ENCODE measurements at places on chromosomes 2 and 18.
A peak's percentile ranks its signal among the peaks of the same experiment; 100 is the strongest.

- no peak for DNase-seq
Measured at GRCh38 chr2:38409156-38410102, 32.4 kb upstream of the ATL2 start.

DNA sequence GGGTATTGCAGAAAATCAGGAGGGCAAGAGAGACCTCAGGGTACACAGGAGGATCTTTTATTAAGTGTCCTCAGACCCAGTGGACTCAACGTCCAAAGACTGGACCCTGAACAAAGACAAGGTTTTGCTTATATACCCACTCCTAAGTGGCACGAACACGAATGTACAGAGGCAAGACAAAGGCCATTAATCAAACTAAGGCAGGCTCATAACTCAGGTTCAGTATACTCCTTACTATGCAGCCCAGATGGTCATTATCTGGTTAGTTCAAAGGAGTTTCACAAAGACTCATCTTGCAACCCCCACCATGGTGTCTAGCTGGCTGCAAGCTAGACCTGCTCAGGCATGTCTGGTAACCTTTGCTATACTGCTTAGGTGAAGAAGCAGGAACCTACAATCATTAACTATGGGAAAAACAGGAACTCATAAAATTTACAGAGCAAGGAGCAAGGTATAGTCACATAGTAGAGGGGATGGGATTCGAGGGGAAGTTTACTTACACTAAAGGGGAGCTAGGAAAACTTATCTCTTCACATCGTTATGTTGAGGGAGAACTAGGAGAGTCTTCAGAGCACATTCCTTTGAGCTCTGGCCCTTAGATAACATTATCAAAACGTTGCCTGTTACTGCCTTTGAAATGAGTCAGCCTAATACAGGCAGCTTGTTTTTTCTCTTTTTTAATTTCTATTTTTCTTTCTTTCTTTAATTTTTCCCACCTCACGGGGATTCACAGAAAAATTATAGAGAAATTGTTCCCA is 33.9 kb downstream of the SLC4A3 start:
- no peak for DNase-seq

DNA sequence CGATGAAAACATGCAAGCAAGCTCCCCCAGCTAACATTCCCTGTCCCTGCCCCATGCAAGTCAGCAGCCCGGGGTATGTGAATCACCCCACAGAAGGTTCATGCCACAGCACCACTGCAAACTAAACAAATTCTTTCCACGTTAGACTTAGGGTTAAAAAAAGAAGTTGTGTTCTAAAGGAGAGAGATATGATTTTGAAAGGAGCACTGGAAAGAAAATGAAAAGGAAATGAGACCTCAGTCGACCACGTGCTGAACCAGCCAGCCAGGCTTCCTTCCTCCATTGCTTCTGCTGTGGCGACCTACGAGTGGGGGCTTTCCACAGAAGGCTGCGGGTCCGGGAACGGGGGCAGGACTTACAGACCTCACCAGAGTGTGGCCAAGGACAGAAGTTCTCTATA is 52.0 kb downstream of the ARL4C start:
- peak; percentile 75 for DNase-seq

DNA sequence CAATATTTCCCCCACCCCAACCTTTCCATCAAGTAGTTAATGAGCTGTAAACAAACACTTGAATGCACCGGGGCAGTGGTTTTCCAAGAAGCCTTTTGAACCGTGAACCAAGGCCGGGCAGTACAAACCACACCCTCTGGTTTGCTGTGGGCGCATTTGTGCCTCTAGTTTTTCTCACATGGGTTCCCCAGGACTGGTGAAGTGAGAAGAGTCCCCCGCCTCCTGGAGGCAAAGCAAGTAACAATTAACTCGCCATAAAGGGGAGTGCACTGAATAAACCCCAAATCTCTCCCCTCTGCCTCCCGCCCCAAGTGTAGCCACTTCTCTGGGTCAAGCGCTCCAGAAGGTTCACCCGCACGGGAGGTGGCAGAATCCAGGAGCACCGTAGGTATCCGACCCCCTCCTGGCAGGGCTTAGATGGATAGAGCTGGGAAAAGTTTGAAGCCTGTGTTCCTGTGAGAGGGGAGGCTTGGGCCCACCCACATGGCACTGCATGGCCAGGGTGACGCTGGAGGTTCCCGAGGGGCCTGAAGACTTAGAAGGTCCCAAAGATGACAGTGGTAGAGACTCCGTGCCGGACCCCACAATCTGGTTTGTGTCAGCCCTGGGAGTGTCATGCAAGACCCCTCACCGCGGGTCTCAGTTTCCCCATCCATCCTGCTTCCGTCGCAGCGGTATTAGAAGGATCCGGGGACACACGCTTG is 182.2 kb downstream of the SMAD2 start:
- no peak for DNase-seq

DNA sequence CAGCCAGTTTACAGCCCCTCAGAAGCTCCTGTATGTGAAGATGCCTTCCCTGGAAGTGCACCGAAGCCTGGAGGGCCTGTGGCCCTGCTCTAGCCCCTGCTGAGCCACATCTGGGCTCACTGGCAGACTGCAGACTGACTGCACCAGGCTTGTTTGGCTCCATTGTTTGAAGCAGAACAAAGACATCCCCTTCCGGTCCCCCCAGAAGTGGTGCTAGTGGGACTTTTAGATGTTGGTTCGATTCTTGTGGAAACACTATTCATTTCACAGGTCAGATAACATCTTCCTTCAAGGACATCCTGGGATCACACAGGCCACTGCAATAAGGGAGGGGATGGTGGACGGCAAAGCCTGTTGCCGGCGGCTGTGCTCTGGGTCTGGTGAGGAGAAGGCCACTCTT is 57.8 kb upstream of the CBLN2 start:
- DNase-seq: no peak

GRCh38 chr18:67980241-67980640 is 463.7 kb upstream of the DSEL start:
- DNase-seq: no peak

GRCh38 chr2:207766697-207767460 is 2.8 kb downstream of the FZD5 start:
- DNase-seq: no peak

GRCh38 chr2:132519566-132519965 is 103.0 kb downstream of the GPR39 start:
- DNase-seq: no peak

All from fibroblast of skin of left quadriceps (primary cell).